Stimulated activated CD4-positive, alpha-beta T cell treated with anti-CD3 and anti-CD28 coated beads, Interleukin-4, amount 100 ng/mL, for 1 hour (primary cell): ENCODE measurements at places on chromosomes 3 and 15.

DNA sequence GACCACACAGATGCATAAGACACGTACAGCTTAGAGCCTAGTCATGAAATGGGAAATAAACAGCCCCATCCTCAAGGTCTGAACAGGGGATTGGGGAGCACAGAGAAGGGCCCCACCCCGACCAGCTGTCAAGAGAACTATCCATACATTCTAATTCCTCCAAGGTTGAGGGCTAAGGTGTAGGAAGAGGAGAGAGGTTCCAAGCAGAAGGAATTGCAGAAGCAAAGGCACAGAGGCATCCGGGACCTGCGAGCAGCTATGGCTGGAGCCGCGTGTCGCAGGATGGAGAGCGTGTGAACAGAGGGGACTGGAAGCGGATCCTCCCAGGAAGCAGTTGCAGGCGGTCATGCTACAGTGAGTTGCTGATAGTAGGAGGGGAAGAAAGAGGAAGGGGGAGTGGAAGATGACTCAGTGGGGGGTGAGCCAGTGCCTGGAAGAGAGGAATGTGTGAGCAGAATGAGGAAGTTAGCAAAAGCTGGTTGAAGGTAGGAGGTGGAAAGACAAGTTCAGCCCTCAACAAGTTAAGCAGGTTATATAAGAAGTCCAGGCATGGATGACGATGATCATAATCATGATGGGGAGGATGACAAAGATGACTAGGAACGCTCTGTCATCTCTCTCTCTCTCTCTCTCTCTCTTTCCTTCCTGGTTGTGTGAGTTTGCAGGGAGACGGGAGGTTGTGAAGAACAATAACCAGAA, 89.7 kb downstream of the LIPC start:
- no peak for DNase-seq

DNA sequence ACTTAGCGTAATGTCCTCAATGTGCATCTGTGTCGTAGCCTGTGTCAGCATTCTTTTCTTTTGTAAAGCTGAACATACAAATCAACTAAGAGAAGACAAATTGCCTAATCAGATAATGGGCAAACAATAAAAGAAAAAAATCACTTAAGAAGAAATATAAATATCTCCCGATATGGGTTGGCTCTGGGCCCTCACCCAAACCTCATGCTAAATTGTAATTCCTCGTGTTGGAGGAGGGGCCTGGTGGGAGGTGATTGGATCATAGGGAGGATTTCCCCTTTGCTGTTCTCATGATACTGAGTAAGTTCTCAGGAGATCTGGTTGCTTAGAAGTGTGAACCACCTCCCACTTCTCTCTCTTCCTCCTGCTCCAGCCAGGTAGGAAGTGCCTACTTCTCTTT, 285.0 kb upstream of the LYSMD4 start:
- DNase-seq: no peak

DNA sequence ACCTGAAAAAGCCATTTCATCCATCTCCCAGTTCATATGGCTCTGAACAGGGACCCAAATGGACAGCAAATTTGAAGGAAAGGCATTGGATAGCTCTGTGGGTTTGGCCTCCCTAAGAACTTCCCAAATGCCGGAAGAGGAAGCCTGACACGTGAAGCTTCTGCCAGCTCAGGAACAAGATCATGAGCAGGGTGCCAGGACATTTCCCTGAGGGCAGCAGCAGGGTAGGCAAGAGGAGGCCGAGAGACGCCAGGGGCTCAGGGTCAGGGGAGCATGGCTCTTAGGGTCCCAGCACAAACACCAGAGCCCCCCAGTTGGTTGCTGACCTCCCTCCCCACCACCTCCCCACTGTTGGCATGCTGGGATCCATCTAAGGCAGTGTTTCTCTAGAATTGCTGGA, 187.5 kb downstream of the MEGF11 start:
- no peak for DNase-seq

- no peak for DNase-seq
These were observed 185.3 kb downstream of the CACNA2D3 start for GRCh38 chr3:54307566-54308180.

DNA sequence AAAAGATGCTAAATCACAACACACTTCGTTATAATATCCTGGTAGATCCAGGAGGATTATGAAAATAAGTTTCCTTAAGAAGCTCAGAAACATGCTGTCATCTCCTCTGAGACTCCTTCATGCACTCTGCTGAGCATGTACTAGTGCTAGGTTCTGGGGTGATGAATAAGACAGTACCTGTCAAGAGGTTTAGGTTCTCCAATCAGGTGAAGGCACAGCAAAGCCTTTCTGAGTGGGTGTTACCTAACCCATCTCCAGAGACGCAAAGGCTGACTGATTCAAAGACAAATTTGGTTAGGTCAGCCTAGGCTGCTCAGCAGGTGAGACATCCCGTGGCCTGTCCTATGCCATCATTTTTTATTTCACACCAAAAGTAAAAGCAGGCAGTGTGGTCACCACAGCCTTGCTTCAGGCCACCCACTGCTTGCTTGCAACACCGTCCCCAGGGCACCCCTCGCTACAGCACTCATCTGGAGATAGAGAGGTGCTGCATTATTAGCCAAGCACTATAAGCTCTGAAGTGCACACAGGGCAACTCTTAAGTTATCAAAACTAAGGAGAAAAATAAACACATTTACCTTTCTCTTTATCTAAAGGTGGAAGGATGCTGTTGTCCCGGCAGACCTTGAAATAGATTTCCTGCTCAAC, 117.2 kb downstream of the TJP1 start:
- no peak for DNase-seq

- DNase-seq: no peak
These were observed at the start of gene HESX1 for GRCh38 chr3:57199895-57200297. TSS of gene HESX1 (minus strand) at chr3:57199978. CDS start at chr3:57199918, 60 bp downstream.

DNA sequence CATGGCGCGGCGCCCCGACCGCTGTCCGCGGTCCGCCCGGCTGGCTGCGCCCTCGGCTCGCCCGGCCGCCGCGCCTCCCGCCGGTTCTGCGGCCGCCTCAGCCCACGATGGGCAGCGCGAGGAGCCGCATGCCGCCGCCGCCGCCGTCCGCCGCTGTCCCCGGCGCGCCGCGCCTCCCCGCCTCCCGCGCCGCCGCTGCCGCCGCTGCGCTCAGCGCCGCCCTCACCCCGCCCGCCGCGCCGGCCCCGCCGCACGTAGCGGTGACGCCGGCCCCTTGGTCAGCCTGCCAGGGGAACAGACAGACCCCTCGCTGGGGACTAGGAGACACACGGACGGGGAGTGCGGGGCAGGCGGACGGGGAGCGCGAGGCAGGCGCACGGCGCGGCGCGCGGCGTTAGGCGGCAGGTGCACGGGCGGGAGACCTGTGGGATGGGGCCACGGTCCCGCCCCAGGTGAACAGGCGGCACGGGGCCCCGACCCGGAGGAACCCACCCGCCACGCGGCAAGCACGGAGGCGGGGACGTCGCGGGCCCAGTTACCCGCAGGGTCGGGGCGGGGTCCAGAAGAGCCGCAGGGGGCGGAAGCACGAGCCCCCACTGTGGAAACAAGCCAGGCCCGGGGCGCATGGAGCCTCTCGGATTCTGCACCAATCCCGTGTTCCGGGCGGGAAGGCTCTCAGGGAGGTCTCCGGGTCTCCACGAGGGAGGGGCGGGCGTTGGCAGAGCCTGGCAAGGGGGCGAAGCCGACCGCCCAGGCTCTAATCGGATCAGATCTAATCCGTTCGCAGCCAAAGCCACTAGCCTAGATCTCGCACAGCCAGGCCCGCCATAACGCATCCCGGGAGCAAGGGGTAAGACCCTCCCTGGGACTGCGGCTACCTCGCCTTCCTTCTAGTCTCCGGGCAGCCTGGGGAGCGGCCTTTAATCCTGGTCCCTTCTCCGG, at the start of gene CSPG5:
Gene CSPG5, minus strand, starts transcription at position 175 of the 942 bp plus-strand sequence. Its CDS starts 172 bp downstream, at position 3.
- peak; percentile 29 for DNase-seq

GRCh38 chr3:17554078-17554477, 188.4 kb downstream of the TBC1D5 start:
- no peak for DNase-seq

GRCh38 chr3:192259661-192260060, 467.7 kb downstream of the FGF12 start:
- DNase-seq: no peak

DNA sequence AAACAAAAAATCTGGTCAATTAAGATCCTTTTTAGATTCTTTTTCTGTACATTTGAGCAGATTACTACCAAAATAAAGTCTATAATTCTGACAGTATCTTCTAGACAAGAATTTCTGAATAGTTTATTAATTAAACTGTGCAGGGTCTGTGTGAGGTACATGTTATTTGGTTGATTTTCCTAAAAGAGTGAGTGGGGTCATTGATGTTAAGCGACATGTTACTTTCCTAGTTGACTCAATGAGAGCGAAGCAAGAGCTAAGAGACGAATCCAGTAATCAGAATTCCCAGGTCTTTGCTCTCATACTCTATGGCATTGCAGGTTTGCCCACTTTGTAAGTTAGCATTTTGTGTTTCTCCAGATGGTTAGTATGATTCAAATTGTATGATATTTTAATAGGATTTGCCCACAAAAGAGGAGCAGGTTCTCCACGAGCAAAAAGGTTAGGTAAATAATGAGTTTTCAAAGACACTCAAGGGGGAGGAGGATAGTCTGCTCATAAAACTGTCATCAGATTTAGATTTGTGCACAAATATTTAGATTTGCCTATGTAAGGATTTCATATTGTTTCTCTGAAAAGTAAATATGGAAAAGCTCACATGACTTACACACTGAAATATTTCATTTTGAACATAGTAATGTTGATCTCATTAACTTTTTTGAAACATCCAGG, 217.2 kb upstream of the CGNL1 start:
- DNase-seq: no peak

DNA sequence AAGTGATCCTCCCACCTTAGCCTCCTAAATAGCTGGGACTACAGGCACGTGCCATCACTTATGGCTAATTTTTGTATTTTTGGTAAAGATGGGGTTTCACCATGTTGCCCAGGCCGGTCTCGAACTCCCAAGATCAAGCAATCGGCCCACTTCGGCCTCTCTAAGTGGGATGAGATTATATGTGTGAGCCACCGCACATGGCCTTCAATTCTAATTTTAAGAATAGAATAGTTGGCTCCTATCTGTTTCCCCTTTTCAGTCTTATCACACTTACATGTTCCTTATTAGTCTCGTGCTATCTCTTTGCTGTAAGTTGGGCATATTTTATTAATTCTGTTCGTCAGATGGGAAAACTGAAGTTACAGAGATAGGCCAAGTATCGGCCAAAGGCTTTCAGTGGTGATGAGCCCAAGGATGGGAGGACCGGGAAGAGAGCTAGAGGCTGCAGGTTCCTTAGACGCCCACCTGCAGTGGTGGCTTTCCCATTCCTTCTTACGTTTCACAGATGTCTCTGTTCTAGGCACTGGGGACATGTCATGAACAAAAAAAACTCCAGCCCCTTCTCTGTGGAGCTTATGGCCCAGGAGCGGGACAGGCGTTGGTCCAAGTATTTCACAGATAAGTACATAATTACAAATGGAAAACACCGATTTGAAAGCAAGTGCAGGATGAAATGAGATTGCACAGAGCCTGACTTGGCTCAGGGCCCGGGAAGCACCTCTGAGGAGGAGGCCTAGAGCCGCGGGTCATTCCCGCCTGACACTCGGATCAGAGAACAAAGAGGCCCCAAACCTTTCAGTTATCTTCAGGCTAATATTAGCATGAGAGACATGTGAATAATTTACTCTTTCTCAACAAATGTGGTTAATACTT, 91.1 kb upstream of the KLF13 start:
- no peak for DNase-seq

DNA sequence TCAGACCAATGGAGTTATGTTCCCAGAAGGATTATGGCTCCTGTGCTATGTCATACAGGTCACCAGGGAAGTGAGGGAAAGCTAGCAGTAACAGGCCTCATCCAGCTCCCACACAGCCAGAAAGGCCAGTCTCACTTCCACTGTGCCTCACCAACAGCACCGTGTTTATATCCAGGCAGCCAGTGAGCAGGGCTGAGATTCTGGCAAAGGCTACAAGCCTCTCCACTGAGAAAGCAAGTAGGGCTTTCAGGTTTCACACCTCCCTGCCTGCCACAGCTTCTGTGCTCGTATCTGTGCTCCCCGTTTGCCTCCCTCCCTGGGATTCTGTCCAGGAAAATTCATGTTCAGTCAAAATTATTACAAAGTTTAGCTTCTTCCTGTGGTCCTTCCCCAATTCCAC, 14.9 kb upstream of the CFAP20DC start:
- no peak for DNase-seq

DNA sequence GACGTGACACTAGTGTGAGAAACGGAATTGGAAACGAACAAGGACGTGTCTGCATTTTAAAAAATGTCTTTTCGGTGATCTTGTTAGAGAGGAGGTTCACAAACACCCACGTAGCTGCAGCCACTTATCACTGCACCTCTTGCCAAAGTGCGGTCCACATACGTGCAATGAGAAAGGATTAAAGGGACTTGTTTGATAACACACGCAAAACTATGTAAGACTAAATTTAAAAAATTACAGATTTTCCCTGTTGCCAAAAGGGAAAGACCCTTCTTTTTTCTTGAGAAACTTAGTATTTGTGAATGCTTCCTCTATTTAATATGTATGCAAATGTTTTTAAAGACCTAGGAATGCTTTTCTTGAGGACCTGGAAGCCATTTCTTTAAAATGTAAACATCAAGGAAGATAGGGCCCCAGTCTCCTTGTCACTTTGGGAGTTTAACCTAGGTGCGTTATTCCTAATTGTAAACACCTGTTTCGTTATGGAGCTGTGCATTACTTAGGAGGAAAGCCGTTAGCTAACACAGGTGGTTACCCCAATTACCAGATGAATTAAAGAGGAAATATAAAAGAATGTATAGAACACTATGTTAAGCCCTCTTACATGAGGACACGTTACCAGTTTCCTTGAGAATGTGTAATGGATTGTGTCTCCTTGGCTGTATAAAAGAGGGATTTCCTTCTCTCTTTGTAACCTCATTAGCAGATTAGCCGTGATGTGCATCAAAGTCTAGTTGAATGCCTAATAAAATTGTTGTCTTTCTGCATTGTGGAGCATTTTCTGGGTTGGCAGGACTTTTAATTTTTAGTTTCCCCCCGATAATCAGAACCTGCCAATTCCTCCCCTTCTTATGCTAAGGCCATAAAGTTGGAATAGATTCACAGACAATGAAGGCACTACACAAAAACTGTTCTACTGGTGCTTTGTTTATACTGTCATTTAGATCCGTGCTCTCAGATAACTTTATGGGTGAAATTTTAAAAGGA, 1.0 kb downstream of the LEKR1 start:
- DNase-seq: no peak

DNA sequence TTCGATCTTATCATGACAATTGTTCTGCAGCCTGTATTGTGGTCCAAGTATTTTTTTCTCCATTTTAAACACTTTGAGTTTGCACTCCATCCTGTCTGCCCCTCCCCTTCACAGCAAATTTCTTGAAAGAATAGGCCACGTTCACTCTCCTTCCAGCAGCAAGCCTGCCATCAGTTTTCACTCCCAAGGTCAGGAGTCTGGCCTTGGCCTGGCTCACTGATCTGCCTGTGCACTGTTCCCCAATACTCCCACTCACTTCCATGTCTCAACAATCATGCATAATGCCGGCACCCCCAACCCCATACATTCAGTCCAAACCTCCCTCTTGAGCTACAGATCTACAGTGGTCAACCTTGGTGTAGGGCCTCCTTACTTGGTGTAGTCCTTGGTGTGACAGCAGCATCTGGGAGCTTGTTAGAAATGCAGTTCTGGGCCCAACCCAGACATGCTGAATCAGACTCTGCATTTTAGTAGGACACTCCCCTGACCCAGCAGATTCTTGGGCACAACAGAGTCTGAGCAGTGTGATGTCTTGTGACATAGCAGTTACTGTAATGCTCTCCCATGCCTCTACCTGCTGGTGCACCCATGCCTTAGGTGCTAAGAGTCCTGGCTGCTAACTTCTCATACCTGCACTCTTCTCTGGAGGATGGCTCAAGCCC, 58.3 kb upstream of the XCR1 start:
- DNase-seq: no peak

GRCh38 chr3:43892526-43892925, 201.8 kb downstream of the ABHD5 start:
- no peak for DNase-seq

GRCh38 chr15:43648649-43649429, at the start of gene CATSPER2:
TSS of gene CATSPER2 (minus strand) at chr15:43648844. CDS start at chr15:43648061, 783 bp downstream.
- no peak for DNase-seq
